ENCODE measurements at places on chromosomes 7 and 10.

- DNase-seq: no peak
Observed at GRCh38 chr10:36452851-36453250, 672.5 kb upstream of the ANKRD30A start.

- no peak for DNase-seq
Observed at GRCh38 chr10:27724287-27724686, 21.3 kb downstream of the MKX start.

- DNase-seq: no peak
Observed at GRCh38 chr10:13347043-13347499, 1.0 kb downstream of the SEPHS1 start.

DNA sequence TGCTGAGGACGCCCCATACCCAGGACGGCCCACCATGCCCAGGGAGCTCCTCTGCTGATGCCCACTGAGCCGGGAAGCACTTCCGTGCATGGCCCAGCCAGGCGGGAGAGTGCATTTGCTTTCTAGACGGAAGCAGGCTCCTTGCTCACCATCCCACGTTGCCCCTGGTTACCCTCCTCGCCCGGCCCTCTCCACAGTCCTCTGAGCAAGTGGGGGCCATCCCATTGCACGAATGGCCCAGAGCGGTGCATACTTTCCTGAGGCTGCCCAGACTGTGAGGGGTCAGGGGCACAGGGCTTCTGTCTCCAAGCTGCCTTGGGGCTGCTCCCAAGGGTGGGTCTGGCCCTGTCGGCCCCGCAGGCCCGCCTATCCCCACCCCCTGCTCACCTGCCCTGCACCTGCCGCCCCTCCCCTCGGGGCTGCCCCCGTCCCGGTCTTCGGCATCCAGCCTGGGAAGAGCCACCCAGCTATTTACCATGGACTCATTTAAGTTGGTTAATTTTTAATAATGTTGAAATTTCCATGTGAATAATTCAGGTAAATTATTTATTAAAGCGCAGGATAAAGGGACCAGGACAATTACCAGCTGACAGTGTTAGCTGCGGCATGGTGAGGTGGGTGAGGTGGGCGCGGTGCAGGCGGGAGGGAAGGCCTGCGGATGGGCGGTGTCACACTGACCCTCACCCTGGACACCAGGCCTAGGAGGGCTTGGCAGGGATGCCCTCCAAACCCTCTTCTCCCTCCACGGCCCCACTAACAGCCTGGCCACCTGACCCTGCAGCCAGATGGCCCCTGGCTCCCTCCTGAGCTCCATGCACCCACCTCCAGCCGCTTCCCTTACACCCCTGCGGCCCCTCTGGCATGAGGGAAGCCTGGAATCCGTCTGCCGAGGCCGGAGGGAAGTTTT is 104.4 kb downstream of the MICALL2 start:
- no peak for DNase-seq

DNA sequence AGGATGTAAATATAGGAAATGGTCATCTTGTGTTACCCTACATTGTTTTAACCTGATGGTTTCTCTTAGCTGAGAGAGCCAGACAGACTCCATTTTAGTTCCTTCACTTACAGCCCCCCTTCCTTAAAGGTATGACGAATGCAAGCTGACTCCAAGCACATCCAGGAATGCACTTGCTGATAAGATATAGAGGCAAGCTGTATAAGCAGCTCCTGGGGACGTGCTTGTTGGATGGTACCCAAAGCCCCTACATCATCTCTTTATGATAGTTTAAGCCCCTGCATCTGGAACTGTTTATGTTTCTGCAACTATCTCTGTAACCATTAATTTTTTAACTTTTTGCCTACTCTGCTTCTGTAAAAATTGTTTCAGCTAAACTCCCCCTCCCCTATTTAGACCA is 41.7 kb downstream of the ZNF25 start:
- DNase-seq: no peak

GRCh38 chr7:45435131-45435530 is 139.0 kb upstream of the ADCY1 start:
- DNase-seq: no peak

GRCh38 chr7:8389593-8390261 is 43.7 kb upstream of the NXPH1 start:
- DNase-seq: no peak

GRCh38 chr7:39647816-39648215 is 24.4 kb downstream of the RALA start:
- DNase-seq: no peak

GRCh38 chr7:36942025-36942424 is 217.7 kb upstream of the AOAH start:
- no peak for DNase-seq

GRCh38 chr7:7596176-7596575 is 29.5 kb downstream of the MIOS start:
- DNase-seq: no peak

DNA sequence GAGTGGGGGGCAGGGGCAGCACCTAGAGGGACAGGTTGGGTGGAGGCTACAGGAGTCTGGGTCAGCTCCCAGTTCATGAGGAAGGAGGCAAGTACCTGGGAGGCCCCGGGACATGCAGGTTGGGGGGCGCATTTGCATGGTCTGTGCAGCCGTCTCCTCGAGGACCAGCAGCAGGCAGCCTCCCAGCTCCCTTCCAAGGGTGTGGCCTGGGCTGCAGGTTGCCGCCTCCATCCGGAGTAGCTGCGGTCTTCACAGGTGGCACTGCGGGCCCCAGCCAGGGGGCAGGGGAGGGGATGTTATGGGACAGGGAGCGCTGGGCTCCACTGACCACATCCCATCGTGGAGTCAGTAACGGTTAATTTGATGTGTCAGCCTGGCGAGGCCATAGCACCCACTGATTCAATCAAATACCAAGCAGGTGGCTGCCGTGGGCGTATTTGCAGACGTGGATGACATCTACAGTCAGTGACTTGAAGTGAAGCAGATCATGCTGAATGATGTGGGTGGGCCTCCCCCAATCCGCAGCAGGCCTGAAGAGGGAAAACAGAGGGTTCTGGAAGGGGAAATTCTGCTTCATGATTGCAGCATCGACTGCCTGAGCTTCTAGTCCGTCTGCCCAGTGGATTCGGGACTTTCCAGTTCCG is 81.6 kb downstream of the PRKAG2 start:
- no peak for DNase-seq

- DNase-seq: no peak
Observed at GRCh38 chr7:135246191-135246825, 12.7 kb downstream of the STRA8 start.

- no peak for DNase-seq
Observed at GRCh38 chr10:23413629-23414089, 25.2 kb upstream of the OTUD1 start.

DNA sequence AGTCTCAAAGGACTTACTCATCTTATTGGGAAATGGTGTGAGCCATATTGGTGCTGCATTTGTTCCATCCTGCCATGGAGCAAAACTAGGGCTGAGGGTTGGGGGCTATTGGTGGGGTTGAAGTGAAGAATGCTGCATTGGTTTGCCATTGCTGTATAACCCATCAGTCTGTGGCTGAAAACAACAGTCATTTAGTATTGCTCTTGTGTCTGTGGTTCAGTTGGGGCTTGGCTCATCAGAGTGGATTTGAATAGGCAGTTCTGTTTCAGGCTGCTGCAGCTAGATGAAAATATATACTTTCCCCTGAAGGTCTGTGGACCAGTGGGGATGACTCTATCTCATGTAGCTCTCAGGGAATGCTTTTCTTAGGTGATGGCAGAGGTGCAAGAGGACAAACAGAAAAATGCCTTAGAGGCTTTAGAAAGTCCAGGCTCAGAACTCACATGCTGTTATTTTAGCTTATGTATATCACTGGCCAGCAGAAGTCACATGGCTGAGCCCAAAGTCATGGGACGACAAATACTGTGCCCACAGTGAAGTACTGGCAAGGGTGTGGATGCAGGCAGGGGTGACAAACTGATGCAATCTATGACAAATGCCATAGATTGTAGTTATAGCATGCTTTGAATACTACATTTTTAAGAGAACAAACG is 15.2 kb upstream of the EXOC6 start:
- no peak for DNase-seq

DNA sequence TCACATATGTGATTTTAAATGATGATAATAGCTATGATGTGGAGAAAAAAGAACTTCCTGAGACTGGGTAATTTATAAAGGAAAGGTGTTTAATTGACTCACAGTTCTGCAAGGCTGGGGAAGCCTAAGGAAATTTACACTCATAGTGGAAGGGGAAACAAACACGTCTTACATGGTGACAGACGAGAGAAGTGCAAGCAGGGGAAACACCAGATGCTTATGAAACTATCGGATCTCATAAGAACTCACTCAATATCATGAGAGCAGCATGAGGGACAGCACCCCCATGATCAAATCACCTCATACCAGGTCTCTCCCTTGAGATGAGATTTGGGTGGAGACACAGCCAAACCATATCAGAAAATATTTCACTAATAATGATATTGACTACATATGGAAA is 4.1 kb upstream of the LIPN start:
- DNase-seq: no peak

DNA sequence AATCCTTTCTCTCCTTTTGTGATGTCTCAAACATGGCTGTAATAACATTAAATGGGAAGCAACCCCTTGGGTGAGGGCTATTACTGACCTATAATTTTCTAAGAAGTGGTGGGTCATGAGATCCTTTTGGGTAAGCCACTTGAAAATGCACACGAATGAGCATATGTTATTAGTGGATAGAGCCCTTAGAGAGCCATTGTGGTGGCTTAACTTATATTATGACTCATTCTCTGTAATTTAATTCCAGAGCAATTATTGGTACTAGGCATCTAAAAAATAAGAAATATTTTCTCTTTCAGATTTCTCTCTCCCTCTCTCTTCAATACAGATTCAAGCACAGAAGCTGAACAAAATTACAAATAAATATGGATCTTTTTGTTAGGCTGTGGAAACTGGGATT is 1177.4 kb upstream of the PHF14 start:
- no peak for DNase-seq

- no peak for DNase-seq
Observed at GRCh38 chr10:19947215-19947614, 131.0 kb downstream of the PLXDC2 start.

GRCh38 chr10:50991456-50992355 is 82.6 kb upstream of the PRKG1 start:
- DNase-seq: no peak

DNA sequence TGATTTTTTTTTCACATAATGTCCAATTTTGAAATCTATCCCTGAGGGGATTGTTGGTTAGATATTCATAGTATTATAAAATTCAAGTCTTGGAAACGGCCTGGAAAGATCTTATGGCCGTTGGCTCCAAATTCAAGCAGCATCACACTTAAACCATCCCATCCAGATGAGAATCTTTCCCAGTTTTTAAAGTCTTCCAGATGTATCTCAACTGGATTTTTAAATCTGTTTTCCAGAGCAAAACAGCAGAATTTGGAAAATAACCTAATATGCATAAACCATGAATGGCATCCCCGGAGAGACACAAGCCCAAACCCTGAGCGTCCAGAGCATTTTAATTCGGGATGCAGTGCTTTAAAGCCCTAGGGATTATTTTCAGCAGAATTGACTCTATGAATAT is 208.2 kb upstream of the PRKCQ start:
- no peak for DNase-seq

- no peak for DNase-seq
Observed at GRCh38 chr10:4810092-4810491, 15.9 kb upstream of the AKR1E2 start.

DNA sequence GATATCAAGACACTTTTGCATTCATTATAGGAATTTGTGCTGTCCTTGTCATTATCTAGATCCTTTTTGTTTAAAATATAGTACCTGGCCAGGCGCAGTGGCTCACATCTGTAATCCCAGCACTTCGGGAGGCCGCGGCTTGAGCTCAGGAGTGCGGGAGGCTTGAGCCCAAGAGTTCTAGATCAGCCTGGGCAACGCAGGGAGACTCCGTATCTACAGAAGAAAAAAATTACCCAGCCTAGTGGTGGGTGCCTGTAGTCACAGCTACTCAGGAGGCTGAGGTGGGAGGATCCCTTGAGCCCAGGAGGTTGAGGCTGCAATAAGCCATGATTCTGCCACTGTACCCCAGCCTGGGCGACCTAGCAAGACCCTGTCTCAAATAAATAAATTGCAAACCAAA is 621 bp upstream of the MORN4 start:
- no peak for DNase-seq

GRCh38 chr7:7972128-7972527 is 3.5 kb downstream of the GLCCI1 start:
- DNase-seq: no peak

- no peak for DNase-seq
Observed at GRCh38 chr7:11570205-11570604, 261.8 kb downstream of the THSD7A start.

- no peak for DNase-seq
Observed at GRCh38 chr10:6912424-6912823, 332.3 kb upstream of the PRKCQ start.

GRCh38 chr7:42091461-42092291 is 145.3 kb downstream of the GLI3 start:
- DNase-seq: no peak

- DNase-seq: no peak
Observed at GRCh38 chr7:117582219-117582704, 102.4 kb downstream of the CFTR start.

GRCh38 chr10:75367021-75367487 is 34.5 kb downstream of the ZNF503 start:
- DNase-seq: no peak

- no peak for DNase-seq
Observed at GRCh38 chr7:70785427-70785826, 346.5 kb upstream of the GALNT17 start.

DNA sequence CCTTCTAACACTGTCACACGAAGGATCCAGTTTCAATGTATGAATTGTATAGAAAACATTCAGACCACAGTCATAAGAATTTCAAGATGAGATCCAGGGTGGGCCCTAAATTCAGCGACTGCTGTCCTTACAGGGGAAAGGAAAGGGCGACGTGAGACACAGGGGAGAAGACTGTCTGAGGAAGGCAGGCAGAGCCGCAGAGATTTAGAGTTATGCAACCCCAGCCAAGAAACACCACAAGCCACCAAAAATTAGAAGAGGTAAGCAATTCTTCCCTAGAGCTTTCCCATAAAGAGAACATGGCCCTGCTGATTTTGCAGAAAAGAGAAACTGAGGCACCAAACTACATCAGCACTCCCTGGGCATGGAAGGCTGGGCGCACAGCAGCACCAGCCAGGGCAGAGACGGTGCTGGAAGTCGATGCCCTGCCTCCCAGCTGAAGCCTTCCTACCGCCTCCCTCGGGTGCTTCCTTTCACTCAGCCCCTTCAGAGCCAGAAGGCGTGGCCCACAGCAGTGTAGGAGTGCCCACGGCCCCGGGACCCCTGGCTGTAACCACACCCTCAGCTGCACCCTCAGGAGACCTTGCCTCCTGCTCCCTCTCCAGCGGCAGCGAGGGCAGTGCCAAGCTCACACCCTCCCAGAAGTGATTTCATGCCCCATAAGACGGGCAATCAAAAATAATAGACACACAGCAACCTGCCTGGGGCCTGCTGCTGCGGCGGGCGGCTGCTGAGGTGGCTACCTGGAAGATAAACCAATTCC is 81.0 kb upstream of the LRRC4 start:
- DNase-seq: no peak

GRCh38 chr10:54081950-54082349 is 719.1 kb downstream of the PCDH15 start:
- DNase-seq: no peak

- DNase-seq: no peak
Observed at GRCh38 chr7:150938566-150938965, 39.6 kb downstream of the KCNH2 start.
